ENCODE measurements at places on chromosomes 7 and 10.

- DNase-seq, result no peak
These were observed 118.8 kb upstream of the UNC5B start for GRCh38 chr10:71093531-71093930.

DNA sequence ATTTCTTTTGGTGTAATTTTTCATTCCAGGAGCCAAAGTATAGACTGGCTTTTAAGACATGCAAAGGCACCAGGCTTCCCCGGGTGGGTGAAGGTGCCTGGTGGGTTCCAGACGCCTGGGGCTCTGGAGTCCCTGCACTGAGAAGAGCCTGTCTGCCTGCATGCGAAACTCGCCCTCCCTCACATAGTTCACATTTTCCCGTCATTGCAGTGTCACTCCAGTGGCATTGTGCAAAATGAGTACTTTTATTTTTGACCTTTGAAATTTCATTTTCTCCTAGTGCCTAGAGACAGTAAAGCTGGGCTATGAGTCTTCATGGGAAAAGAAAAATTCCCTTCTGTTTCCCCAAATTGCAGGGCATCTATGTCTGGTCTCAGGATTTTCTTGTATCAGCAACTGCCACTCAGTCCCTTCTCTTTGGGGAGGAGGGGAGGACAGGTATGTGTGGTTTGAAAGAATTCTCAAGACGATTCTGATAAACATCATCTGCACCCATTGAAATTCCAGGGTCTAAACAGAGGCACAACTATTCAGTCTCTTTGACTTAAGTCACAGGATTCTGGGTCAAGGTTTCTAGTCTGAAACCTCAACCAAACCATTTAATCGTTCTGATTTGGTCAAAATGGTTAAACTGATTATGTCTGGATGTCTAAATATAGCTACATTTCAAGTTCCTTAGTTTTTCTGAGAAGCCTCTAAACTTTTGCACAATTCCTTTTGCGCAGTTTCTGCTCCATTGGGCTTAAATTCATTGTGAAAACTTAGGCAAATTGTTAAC lies 107.8 kb downstream of the CYP26A1 start:
- DNase-seq, result no peak

- DNase-seq, result no peak
These were observed 21.8 kb upstream of the MRC1 start for GRCh38 chr10:17787087-17787961.

GRCh38 chr7:51138123-51139085 lies 178.2 kb downstream of the COBL start:
- DNase-seq, result no peak

GRCh38 chr7:84069033-84069432 lies 125.6 kb downstream of the SEMA3A start:
- no peak for DNase-seq

GRCh38 chr10:110495731-110496552 lies 1.8 kb upstream of the DUSP5 start:
- no peak for DNase-seq
